ENCODE measurements at places on chromosomes 3 and 15.

DNA sequence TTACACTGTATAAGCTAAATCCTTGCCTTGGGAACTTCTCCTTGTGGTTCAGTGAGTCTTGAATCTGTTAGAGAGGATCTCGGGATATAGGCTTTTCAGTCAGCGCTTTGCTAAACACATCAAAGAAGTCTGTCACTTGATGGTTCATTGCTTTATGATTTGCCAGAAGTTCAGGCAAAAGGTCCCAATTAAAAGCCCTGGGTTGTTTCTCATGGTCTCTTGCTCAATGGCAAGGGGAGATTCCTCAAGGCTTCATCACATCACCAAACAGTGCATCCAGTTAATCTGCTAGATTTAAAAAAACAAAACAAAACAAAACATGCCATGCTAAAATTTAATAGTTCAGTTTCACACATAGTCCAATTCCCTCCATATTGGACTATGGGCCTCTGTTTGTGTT lies 114.8 kb downstream of the FILIP1L start:
- no peak for DNase-seq

GRCh38 chr15:61759639-61760038 lies 300.6 kb downstream of the VPS13C start:
- DNase-seq = no peak

DNA sequence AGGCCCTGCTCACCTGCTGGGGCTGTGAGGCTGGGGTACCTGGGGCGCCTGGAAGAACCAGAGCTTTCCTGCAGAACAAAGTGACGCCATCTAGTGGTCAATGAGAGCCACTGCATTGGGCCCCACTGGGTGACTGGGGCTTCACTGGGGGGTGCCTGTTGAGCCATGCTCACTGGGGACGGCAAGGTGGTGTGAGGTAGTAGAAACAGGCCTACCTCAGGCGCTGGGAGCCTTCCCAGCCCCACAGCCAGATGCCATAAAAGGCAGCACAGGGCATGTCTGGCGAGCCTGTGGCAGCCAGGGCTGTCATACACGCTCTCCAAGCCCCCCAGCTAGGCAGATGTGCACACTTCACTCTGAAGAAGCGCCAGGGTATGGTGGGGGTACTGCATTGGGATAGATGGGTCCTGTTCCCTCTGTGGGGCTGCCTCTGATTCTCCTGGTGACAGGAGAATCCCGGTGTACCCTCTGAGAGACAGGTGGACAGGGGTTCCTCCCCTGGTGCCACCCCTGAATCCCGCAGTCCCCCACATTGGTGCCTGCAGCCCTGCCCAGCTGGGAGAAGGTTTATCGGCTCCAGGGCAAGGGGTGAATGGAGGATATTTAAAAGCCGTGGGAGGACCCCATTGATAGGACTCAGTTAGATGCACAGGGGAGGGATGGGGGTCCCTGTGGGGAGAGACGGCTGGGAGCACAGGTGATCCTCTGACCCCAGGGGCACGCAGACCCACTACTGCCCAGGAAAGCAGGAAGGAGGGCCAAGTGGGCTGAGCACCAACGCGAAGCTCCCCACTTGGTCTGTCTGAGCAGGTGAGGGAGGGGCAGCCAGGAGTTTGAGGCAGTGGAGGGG lies 178.8 kb downstream of the NSMCE3 start:
- peak; percentile 40 for DNase-seq

GRCh38 chr3:13346481-13347389 lies 73.4 kb downstream of the NUP210 start:
- no peak for DNase-seq

DNA sequence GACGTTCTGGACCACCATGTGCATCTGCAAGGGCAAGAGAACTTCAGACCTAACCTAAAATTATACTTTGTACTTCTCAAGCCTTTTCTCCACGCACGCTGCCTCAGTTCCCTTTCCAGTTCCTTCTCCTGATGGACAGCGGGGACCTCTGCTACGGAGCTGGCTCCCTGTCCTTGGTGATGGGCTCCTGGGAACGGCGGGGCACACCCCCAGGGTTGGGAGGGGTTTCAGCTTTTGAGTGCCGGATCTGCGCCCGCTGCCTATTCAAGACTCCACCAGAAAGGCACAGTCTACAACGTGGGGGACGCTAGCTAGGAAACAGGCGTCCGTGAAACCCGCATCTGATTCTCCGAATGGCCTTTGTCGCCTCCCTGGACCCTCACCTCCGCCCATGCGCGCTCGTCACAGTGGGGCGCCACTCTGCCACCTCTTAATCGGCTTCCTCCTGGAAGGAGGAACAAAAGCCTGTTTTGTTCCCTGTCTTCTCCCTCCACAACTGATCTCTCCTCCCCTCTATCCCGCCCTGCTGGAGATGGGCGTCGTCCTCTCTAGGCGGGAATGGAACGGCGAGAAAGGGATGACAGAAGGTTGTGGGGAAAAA lies 2.2 kb downstream of the GPR149 start:
- DNase-seq = no peak

GRCh38 chr3:39101022-39101689 lies 6.3 kb downstream of the GORASP1 start:
- peak; percentile 67 for DNase-seq

- no peak for DNase-seq
Measured at GRCh38 chr15:100336061-100336460, 5.7 kb downstream of the ADAMTS17 start.

DNA sequence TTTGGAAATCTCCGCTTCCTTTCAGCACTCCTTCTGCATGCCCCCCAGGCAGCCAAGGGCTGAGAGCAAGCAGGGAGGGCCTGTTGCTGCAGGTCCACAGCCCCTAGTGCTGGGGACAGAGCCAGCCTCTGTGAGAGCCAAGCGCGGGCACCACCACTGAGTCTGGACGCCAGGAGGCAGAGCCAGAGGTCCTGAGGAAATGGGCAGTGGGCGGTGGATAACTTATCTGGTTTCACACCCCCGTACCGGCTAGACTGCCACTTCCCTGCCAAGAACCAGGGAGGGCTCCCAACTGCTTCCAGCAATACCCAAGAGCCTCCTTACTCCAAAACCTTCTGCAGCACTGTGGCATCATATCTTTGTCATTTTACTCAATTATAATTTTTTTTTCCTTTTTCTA lies 141.6 kb upstream of the IGF1R start:
- no peak for DNase-seq

DNA sequence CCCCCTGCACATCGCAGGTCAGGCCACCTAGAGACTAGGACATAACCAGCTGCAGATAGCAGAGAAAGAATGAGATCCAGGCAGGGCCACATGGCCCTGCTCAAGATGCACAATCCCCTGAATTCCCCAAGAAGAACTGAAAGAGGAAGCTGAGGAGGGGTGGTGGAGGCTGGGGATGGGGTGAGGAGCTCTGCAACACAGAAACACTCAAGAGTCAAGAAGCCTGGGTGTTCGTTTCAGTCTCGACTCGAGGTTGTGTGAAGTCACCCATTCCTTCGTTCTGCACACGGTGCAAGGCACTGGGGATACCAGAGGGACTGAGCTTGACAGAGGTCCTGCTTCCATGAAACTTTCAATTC lies 62.0 kb downstream of the TLE3 start:
- no peak for DNase-seq

- DNase-seq = no peak
Measured at GRCh38 chr3:125129512-125129997, 73.8 kb upstream of the HEG1 start.

DNA sequence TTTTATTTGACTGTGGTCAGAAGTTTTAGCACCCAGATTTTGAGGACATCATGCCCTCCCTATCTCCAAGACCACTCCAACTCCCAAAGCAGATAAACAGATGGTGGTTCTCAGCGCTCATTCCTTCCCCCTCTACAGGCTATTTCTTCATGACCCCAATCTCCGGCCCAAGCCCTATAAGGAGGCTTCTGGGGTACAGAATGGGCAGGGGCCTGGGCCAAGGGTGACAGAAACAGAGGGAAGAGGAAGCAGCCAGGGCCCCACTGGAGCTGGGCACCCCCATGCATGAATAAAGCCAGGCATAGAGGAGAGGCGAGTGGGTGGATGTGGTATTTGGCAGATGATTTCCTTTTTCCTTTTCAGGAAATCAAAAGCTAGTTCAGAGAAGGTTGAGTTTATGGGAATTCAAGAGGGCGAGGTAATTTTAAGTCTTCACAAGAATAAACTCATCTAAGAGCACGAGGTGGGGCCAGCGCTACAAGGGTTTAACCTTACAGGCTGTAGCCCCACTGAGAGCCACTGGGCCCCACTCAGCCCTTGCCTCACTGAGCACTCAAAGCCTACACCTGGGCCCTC lies 104.8 kb upstream of the HERC1 start:
- DNase-seq = no peak

DNA sequence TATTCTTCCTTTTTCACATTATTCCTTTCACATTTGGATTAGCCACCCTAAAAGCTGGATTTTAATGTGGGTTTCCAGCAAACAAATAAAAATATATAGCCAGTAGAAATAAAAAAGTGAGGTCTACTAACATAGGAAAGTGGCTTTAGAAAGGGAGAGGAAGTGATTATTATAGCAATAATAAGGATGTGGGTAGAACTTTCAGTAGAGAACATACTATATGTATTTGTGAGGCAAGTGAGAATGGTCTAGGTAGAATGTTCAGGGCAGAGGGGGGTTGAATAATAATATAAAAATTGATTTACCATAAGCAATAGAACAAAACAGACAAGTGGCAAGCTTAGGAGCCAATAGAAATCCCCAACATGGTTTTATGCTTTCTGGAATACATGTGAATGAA lies 88.6 kb downstream of the NR1I2 start:
- no peak for DNase-seq

DNA sequence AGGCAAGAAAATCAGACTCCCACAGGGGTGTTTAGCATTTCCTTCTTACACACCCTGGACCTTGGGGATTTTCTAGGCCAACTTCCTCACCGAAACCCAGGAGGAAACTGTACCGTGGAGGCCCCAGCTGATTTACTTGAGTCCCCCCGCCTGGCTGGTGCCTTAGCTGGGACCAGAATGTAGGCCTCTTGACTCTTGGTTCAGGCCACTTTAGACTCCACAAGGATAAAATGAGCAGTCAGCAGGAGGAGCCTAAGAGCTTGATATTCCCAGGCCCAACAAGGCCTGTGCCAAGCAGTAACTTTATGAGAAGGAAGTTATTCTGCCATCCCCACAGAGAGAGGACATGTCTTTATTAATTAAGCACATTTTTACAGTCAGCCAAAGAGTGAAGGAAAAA lies 4.6 kb upstream of the APBA2 start:
- no peak for DNase-seq

DNA sequence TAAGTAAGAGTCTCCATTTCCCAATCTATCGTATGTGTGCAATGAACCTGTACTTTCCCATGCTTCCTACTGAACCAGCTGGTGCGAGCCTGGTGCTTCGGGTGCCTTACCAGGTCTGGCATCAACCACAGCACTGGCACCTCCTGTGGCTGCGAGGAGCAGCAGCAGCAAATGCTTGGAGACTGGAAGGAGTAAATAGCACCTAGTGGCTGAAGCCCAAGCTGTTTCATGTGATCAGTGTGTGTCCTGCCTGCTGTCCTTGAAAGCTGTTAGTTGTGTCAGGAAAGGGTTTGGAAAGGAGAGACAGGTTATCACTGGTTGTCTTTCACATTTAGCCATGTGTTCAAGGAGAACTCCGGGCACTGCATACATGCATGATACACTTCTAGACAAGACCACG lies 31.8 kb downstream of the PCOLCE2 start:
- peak; percentile 63 for DNase-seq

- DNase-seq = no peak
Measured at GRCh38 chr3:150738688-150739087, 24.3 kb downstream of the SIAH2 start.

GRCh38 chr3:100254168-100254777 lies 6.5 kb upstream of the TBC1D23 start:
- peak; percentile 72 for DNase-seq

DNA sequence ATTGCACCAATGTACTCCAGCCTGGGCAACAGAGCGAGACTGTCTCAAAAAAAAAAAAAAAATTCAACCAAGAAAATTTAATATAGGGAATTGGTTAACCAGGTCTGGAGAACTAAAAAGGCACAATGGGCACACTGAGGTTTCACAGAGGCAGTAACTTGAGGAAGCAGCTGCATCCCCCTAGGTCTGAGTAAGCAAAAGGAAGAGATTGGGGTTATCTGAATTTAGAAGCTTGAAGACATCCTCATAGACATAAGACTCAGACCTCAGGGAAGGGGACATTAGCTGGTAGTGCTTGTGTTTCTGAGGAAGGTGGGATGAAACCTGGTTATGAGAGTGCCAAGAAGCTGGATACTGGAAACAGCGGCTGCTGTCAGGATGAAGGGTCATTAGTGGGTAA lies 50.1 kb upstream of the LEKR1 start:
- no peak for DNase-seq

- DNase-seq = no peak
Measured at GRCh38 chr15:58981808-58982475, 5.5 kb upstream of the RNF111 start.

DNA sequence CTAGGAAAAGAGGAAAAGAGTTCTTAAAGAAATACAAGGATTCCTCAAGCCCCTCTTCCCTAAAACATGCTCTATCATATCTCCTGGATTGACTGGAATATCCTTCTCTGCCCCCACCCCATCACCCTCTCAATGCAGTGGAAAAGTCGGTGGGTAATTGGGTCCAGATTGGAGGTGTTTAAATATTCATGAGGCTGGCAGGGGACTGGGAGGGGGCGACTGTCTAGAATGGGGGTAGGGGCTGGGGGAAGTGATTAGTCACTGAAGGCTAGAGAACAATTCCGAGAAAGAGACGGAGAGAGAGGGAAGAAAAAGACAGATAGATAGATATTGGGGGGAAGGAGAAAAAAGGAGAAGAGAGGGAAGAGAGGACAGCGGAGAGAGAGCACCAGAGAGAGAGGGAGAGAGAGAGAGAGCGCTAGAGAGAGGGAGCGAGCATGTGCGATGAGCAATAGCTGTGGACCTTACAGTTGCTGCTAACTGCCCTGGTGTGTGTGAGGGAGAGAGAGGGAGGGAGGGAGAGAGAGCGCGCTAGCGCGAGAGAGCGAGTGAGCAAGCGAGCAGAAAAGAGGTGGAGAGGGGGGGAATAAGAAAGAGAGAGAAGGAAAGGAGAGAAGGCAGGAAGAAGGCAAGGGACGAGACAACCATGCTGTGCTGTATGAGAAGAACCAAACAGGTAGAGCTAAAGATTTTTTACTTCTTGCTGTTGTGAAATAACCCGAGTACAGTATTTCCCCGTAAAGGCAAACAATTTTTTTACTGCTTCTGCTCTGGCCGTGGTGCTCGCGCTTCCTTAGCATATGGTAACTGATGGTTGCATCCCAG lies at the start of gene GAP43:
Gene GAP43, plus strand, starts transcription at position 467 of the 825 bp plus-strand sequence. Its CDS starts 180 bp downstream, at position 647.
- DNase-seq = peak; percentile 55

All from HEK293T (cell line).